ENCODE measurements at places on chromosomes 16 and 17.
A peak's percentile ranks its signal among the peaks of the same experiment; 100 is the strongest.

GRCh38 chr17:50829332-50829731, 6.1 kb upstream of the WFIKKN2 start:
- no peak for DNase-seq

GRCh38 chr16:71441348-71442050, 355 bp downstream of the TLE7 start:
- DNase-seq = no peak

DNA sequence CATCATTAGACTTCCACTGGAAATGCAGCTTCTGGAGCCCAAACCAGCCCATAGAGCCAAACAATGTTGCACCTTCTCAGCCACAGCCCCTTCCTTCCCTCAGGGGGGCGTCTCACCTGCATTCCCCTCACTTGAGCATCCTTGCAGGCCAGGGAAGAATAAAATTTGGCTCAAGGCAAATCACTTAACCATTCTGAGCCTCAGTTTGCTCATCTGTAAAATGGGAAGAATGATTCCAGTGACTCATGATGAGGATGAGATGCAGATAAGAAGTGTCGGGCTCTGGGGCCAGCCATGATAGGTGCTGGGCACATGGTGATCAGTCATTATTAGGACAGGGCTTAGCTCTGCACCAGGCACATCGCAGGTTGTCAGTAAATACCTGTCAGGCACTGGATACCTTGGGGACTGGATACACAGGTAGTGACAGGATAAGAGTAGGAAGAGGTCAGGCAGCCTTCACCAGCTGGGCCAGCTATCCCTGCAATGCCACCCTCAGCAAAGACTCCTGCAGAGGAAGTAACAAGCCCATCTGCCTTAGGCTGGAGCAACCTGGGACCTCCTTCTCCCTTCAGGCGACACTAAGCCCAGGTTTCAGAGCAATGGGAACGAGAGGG, 208.0 kb upstream of the TNRC6C start:
- no peak for DNase-seq

GRCh38 chr16:10521681-10522274, 58.6 kb downstream of the EMP2 start:
- DNase-seq = peak; percentile 39

GRCh38 chr17:67696347-67696746, 21.4 kb upstream of the NOL11 start:
- DNase-seq = no peak

GRCh38 chr16:22721511-22722100, 92.4 kb upstream of the HS3ST2 start:
- DNase-seq = no peak

GRCh38 chr17:57522042-57523005, 222.8 kb downstream of the CCDC182 start:
- no peak for DNase-seq

- no peak for DNase-seq
These were observed 149.9 kb upstream of the TBX2 start for GRCh38 chr17:61249649-61250299.

DNA sequence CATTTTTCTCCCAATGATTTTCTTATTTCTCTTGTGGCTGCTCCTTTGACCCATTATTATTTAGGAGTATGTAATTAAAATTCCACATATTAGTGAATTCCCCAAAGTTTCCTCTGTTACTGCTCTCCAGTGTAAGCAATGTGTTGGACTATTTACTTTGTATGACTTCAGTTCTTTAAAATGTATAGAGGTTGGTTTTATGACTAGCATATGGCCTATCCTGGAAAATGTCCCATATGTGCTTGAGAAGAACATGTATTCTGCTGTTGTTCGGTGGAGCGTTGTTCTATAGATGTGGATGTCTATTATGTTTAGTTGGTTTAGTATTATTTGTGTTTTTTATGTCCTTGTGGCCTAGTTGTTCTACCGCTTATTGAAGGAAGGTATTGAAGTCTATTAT, 6.0 kb upstream of the NT5M start:
- no peak for DNase-seq

DNA sequence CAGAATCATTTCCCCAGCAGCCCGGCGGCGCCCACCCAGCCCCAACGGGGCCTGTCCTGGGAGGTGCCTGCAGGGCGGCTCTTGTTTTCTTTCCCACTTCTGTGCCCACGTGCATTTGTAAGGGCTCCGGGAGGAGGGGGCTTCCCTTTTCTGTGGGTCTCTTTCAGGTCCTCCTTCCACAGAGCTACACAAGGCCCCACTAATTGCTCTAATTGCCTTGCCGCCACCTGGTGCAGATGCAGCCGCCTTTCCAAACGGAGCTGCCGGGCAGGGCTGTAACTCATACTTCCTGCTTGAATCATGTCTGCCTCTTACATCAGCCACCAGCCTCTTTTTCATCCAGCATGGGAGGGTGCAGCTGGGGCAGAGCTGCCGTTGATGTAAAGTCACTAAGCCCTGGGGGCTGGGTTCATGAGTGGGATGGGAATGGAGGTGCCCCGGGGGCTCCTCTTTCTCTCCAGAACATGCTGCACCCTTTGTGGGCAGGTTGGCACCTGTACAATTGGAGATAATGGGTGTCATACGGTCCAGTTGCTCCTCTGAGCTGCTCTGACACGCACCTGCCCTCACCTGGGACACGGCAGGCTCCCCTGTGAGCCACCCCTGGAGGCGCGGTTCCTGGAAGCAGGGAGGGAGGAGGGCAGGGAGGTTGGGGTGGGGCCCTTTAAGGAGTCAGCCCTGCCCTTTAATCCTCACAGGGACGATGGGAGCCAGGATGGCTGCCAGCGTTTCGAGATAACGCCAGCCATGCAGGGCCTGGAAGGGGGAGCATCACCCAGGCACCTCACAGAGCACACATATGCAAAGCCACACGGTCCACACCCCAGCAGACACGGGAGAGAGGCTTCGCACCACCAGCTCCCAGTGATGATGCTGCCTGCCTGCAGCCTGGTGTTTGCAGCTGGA, 41.1 kb upstream of the KLHDC4 start:
- DNase-seq = peak; percentile 24

- DNase-seq = peak; percentile 70
These were observed 42.4 kb upstream of the MRPS23 start for GRCh38 chr17:57892146-57892819.

DNA sequence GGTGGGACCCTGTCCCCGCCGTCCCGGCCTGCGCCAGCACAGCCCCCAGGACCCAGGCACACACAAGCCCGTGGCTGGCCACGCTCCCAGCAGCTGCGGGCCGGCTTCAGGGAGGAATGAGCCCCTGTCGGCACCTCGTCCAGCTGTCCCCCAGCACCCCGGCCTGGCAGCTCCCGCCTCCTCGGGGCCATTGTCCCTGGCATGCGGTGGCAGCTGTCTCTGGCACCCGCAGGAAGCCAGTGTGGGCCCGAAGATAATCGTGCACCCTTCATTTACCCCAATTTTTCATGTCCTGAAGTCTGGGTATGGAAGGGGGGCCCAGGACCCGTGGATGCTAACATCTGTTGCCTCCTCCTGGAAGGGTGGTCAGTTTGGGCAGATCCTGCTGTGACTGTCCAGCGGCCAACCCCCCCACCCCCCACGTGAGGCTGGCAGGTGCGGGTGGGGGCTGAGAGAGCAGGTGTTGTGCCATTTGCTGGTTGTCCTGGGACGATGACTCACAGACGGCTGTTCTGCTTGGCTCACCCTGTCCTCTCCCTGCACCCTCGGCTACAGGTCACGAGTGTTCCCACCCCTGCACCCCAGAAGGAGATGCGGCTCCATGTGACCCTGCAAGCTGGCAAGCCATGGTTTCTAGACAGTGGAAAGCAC, 4.0 kb upstream of the LMF1 start:
- DNase-seq = no peak

DNA sequence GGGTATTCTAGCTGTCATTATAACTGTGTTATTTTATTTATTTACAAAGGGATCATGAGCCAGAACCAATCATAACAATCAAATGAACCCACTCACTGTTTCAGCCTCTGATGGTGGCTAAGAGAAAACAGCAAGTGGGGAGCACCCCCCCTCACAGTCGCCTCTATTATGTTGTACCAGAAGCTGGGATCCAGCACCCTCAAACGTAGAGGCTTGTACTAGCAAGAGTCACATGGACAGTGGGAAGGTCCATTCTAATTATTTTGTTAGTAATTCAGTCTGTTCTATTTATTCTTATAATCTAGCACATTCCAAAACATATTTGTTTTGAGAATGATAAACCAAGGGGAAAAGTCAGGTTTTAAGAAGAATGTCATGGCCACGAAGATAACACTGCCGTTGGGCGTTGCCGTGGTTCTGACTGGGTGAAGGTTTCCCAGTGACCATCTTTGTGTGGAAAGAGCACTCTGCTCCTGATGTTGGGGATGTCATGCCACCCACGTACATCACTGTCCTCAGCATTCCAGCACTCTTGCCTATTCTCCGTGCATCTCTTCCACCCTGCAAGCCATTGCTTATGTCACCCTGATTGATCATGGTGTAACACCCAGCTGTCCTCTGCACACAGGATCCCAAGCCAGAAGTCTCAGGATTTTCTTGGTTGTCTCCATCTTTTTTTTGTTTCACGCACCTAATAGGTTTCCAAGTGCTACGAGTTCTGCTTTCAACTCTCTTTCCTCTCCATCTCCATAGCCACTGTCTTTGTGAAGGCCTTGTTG, 205.8 kb downstream of the PRKCA start:
- no peak for DNase-seq

GRCh38 chr17:81058263-81058871, 23.4 kb downstream of the BAIAP2 start:
- no peak for DNase-seq

DNA sequence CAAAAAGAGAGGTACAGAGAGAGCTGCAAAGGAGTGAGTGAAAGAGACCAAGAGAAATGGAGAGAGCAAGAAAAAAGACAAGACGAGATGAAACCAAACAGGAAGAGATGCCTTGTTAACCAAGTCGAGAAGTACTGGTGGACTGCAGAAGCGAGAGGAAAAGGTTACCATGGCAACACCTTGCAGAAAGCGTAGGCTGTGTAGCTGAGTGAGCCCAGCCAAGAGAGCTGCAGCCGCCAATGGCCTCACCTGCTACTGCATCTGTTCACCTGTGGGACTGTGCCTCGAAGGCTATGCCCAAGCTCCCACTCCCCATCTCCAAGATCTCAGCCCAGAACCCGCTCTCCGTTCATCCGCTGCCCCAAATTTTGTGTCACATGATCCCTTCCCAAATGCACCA, 161.3 kb downstream of the SLC39A11 start:
- no peak for DNase-seq

DNA sequence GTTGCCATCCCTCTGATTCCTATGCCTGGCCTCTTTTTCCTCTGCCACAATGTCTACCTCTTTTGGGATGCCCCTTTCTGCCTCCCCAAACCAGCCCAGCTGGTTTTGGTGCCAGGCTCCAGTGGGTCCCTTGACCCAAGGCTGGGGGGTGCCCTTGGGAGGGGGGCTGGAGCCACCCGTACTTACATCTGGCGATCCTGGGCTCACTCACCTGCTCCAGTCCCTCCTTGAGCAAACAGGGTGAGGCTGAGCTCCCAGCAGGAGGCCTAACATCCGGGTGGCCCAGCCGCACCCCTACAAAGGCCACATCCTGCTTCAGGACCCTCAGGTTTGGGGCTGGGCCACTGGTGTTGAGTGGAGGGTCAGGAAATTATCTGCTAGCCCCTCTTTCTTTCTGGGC, 1.2 kb downstream of the ERN2 start:
- no peak for DNase-seq

DNA sequence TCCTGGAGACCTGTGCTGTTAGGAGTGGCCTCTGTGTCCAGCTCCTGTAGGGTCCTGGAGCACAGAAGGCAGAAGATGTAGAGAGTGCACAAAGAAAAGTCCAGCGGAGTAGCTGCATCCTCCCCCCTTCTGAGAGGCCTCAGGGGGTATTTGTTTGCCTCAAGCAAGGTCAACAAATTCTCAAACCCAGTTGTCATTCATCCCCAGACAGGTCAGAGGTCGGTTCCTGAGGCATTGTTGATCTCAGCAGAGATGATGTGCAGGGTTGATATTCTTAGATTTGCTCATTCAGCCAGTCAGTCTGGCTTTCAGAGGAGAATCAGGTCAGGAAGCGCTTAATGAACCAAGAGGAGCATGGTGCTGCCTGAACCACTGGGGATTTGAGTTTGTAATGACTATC, 8.3 kb upstream of the RBFOX1 start:
- no peak for DNase-seq

GRCh38 chr16:66224626-66225025, 141.9 kb upstream of the CDH5 start:
- DNase-seq = no peak

GRCh38 chr17:56548661-56549060, 44.8 kb upstream of the NOG start:
- DNase-seq = no peak

GRCh38 chr17:61833536-61834193, 29.7 kb downstream of the BRIP1 start:
- DNase-seq = no peak

GRCh38 chr16:16021988-16022682, 72.7 kb downstream of the ABCC1 start:
- no peak for DNase-seq

- no peak for DNase-seq
These were observed 190.5 kb downstream of the IRF8 start for GRCh38 chr16:86089334-86089900.

DNA sequence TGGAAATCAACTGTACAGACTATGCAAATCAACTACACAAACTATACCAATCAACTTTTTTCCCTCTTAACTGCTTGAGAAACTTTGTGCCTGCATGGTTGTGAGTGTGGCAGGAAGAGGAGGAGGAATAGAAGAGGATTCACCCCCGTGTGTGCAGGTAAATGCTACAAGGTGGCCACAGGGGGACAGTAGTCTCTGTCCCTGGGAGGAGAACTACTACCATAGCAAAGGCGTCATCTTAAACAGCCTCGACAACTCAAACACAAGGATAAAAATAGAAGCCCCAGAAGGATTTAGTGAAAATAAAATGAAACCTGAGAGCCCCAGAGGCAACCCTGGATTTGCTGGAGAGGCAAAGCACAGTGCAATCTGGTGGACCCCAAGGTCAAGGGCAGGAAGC, 199.5 kb upstream of the DYNLRB2 start:
- DNase-seq = no peak

- DNase-seq = no peak
These were observed 9.1 kb downstream of the TFAP4 start for GRCh38 chr16:4263504-4264436.

GRCh38 chr17:58315281-58315711, 13.3 kb downstream of the TSPOAP1 start:
- DNase-seq = no peak

DNA sequence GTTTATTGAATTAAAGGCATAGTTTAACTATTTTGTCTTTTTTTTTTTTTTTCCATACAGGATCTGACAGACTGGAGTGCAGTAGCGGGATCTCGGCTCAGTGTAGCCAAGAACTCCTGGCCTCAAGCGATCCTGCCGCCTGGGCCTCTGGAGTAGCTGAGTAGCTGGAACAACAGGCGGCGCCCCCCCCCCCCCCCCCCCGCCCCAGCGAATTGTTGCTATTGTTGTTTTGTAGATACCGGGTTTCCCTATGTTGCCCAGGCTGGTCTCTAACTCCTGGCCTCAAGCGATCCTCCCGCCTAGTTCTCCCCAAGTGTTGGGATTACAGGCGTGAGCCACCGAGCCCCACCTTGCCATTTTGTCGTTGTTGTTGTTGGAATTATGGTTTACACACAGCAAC, 1.3 kb upstream of the CENPV start:
- DNase-seq = no peak
